HCEC 1CT (cell line): ENCODE measurements at places on chromosomes 7 and 10.

- peak; percentile 79 for DNase-seq
Measured at GRCh38 chr10:62380016-62380415, 5.8 kb downstream of the ZNF365 start.

- no peak for DNase-seq
Measured at GRCh38 chr10:13560597-13560996, 26.2 kb upstream of the PRPF18 start.

DNA sequence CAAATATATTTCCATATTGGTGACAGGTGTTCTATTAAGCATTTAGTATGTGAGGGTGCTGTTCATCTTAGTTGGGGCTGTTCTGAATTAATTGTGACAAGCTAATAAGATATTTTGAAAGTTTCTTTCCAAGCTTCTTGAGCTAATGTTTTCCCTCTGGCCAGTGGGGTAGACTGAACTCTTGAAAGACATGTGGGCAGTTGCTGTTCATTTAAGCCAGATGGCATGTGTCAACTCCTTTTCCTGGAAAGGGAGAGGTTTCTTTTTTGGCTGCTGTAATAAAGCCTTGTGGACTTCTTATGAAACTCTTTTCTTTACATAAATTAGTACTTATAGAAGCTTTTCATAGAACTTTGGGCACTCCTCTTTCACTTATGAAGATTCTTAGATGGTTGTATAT, 21.7 kb downstream of the RAB18 start:
- DNase-seq, result peak; percentile 26

GRCh38 chr7:134935701-134936100, 50.6 kb upstream of the AGBL3 start:
- DNase-seq, result no peak

- no peak for DNase-seq
Measured at GRCh38 chr10:71801361-71801760, 28.0 kb upstream of the VSIR start.

- DNase-seq, result no peak
Measured at GRCh38 chr10:46285966-46286620, 704 bp upstream of the ANTXRL start.

DNA sequence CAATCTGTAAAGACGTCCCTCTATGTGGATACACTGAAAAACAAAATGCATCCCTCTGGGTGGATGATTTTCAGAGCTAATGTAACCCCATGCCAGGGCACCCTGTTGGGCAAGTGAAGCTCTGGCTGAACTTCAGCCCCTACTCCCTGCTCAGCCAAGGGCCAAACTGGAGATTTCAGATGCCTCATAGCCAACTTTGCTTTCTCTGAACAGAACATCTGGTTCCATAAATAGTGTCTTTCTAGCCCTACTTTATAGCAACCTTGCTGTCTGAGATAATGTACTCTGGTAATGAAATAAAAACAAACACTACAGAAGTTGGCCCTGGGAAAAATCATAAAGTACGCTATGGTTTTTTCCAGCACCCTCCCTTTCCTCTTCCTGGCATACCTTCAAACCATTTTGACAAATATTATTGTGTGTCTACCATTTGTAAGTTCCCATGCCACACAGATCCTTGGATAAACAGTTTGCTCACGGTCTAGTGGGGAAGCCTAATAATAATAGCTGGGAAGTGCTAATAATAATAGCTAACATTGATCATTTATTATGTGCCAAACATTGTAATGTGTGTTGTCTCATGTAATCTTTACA, 3.4 kb downstream of the ENTPD1 start:
- DNase-seq, result no peak

DNA sequence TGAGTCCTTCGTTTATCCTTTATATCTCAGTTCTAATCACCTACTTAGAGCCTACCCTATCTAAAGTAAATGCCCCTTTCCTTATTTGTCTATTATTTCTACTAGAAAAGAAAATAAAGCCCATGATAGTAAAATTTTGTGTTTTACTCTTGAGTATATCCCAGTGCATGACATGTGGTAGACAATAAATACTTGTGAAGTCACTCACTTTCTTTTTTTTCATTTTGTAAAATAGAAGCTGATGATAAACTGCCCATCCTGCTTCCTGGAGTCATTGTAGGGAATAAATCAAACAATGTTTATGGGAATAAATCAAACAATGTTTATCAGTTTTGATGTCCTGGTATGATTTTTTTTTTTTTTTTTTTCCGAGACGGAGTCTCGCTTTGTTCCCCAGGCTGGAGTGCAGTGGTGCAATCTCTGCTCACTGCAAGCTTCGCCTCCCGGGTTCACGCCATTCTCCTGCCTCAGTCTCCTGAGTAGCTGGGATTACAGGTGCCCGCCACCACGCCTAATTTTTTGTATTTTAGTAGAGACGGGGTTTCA, 36.1 kb downstream of the BTRC start:
- no peak for DNase-seq

- peak; percentile 57 for DNase-seq
Measured at GRCh38 chr7:26307226-26307625, 15.6 kb downstream of the SNX10 start.

DNA sequence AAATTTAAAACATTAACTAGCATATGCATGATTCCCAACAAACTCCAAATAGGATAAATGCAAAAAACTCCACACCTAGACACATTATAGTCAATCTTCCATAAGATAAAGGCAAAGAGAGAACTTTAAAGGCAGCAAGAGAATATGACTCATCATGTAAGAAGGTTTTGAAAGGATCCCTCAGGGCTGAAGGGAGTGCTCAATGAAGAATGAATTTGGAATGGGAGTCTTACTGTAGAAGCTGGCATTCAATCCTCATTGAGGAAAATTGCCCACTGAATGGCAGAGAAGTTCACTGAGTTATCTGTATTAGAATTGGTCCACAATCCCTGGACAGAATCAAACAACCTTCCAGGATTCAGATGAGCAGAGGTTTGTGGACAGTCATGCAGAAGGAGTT, 26.1 kb upstream of the ZNF365 start:
- no peak for DNase-seq

DNA sequence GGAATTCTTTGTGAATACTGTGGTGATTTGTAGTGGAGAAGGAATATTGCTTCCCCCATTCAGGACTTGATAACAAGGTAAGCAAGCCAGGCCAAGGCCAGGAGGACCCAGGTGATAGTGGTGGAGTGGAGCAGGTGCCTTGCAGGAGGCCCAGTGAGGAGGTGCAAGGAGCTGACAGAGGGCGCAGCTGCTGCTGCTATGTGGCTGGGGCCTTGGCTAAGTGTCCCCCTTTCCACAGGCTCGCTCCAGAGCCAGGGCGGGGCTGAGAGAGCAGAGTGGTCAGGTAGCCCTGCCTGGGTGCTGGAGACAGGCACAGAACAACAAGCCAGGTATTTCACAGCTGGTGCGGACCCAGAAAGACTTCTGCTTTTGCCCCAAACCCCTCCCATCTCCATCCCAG, 162.9 kb downstream of the EGFR start:
- no peak for DNase-seq

DNA sequence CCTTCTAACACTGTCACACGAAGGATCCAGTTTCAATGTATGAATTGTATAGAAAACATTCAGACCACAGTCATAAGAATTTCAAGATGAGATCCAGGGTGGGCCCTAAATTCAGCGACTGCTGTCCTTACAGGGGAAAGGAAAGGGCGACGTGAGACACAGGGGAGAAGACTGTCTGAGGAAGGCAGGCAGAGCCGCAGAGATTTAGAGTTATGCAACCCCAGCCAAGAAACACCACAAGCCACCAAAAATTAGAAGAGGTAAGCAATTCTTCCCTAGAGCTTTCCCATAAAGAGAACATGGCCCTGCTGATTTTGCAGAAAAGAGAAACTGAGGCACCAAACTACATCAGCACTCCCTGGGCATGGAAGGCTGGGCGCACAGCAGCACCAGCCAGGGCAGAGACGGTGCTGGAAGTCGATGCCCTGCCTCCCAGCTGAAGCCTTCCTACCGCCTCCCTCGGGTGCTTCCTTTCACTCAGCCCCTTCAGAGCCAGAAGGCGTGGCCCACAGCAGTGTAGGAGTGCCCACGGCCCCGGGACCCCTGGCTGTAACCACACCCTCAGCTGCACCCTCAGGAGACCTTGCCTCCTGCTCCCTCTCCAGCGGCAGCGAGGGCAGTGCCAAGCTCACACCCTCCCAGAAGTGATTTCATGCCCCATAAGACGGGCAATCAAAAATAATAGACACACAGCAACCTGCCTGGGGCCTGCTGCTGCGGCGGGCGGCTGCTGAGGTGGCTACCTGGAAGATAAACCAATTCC, 81.0 kb upstream of the LRRC4 start:
- no peak for DNase-seq

GRCh38 chr10:99682752-99683151, 23.4 kb downstream of the ENTPD7 start:
- no peak for DNase-seq

DNA sequence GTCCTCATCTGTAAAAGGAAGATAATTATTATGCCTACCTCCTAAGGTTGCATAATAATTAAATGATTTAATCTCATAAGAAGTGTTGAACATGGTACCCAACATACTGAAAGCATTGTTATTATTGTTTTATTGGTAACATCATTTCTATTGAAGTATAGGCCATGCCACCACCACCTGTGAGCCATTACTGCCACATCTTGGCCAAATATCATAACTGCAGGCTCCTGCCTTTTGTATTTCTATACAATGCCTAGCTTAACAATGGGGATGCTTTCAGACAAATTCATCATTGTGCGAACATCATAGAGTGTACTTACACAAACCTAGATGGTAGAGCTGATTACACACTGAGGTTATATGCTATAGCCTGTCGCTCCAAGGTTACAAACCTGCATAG, 61.1 kb upstream of the NPSR1 start:
- DNase-seq, result no peak

DNA sequence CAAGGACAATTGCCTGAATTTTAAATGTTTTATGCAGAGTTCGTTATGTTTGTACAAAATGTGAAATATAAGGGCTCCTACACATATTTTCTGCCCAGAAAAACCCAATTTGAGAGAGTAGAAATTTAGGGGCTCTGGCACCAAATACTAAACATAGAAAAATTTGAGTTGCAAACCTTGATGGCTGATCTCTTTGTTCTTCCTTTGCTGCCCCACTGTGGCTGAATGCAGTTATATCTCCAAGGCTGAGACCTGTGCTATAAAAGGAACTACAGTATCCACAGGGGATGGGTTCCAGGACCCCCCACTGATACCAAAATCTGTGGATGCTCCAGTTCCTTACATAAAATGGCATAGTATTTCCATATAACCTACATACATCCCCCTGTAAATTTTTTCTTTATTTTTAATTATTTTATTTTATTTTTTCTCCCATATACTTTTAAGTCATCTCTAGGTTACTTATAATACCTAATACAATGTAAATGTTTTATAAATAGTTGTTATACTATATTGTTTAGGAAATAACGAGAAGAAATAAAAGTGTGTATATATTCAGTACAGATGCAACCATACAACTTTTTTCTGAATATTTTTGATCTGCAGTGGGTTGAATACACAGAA, 22.5 kb downstream of the CFAP43 start:
- DNase-seq, result peak; percentile 27

DNA sequence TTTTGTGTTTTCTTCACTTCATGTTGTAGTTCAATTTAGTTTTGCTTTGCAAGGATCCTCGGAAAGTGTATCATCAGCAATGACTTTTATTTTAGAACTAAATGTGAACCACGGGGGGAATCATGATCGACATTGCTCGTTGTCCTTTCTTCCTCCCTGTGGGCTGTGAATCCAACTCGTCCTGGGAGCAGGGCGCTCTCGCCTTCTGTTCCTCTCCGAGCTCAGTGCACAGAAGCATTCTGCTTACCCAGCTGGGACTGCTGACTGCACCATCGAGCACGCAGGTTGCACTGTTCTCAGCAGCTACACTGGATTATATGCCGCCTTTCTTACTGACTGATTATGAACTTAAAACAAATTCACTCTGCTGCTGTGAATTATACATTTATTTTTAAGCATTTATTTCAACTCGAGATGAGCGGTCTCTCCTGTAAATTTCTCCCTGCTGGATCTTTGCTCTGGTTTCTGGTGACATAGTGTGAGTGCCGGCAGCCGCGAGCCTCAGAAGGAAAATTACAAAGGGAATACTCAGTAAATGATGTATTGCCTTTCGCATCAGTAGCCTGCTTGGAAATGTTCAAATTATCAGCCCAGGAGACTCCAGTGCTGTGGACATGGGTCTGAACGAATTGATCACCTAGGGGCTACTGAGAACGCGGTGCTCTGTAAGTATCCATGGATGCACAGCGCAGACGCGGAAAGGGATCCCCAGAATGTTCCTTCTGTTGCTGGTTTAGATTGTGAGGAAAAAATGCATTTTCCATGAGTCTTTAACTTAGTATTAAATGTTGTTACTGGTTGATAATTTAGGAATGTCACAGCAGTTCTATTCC, 92.6 kb downstream of the PTPRE start:
- no peak for DNase-seq

- no peak for DNase-seq
Measured at GRCh38 chr10:99330347-99330924, 1.3 kb downstream of the CNNM1 start.

DNA sequence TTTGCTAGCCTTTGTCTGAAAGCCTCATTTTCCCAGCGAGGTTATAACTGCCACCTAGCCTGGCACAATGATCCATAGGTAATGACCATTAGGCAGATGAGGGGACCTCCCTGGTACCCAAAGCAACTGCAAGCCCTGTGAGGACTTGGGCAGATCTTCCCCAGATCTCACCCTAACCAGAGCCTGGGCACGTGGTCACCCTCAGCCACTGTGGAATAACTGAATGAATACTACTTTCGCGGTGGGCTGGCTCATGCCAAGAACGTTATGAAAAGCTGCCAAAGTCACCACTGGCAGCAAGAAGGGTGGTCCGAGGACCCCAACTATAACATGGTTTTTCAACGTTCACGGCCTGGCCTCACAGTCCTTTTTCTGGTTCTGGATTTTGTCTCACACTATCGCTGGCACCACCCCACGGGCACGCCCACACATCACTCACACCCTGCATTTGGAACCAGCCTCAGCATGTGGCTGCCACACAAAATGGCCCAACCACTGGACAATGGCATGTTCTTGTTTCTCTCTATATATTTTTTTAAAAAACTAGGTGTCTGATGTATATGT, 3.4 kb downstream of the PRKAG2 start:
- DNase-seq, result no peak

DNA sequence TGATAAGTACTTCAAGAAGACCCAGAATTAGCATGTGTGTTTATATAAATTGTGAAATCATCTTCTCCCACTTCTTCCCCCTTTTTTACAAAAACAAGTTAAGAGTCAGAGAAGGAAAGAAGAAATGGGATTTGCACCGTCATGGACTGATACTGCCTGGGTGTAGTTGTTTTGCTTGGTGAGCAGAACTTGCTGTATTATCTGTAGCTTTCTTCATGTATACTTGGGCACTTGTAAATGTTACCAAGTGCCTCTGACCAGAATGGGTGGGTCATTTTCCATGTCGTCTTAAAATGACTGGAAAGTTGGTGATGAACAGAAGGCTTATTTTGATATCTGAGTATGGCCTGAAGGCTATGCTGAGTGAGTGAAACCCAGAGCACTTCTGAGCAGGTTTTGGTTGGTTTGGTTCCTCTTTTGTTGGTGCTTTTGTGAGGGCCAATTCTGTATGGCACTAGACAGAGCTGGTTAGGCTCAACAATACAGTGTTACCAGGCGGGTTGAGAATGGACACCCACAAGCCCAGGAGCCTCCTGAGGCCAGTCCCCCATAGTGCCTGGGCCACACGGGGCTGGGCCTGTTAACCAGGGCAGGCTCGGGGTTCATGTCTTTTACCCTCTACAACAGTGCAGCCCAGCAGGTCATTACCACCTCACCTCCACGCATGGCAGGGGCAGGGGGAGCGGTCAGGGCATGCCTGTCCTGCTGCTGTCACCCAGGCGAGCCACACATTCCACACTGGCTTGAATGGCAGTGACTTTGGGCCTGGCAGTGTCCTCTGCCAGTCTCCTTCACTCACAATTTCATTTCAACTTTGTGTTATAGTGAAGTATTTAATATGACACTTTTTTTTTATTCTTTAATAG, 115.1 kb downstream of the CCNY start:
- no peak for DNase-seq
